Activated CD4-positive, alpha-beta T cell treated with anti-CD3 and anti-CD28 coated beads, Interleukin-2, Interleukin-4, amounts not matched to agents 100 ng/mL and 50 ng/mL, durations not matched to agents 16 hours and 8 hours (primary cell): ENCODE measurements at places on chromosomes 11 and 22.

GRCh38 chr11:13942971-13943381 is 19.5 kb upstream of the SPON1 start:
- no peak for DNase-seq

GRCh38 chr11:31437742-31438435 is 68.2 kb downstream of the DNAJC24 start:
- no peak for DNase-seq

- DNase-seq = no peak
These were observed 10.5 kb downstream of the EMSY start for GRCh38 chr11:76455331-76455730.

- no peak for DNase-seq
These were observed 7.3 kb downstream of the TRIM34 start for GRCh38 chr11:5631969-5632635.

GRCh38 chr22:33274214-33275072 is 216.3 kb upstream of the SYN3 start:
- peak; percentile 17 for DNase-seq

- DNase-seq = no peak
These were observed 1.6 kb downstream of the PRDM11 start for GRCh38 chr11:45147891-45148675.

DNA sequence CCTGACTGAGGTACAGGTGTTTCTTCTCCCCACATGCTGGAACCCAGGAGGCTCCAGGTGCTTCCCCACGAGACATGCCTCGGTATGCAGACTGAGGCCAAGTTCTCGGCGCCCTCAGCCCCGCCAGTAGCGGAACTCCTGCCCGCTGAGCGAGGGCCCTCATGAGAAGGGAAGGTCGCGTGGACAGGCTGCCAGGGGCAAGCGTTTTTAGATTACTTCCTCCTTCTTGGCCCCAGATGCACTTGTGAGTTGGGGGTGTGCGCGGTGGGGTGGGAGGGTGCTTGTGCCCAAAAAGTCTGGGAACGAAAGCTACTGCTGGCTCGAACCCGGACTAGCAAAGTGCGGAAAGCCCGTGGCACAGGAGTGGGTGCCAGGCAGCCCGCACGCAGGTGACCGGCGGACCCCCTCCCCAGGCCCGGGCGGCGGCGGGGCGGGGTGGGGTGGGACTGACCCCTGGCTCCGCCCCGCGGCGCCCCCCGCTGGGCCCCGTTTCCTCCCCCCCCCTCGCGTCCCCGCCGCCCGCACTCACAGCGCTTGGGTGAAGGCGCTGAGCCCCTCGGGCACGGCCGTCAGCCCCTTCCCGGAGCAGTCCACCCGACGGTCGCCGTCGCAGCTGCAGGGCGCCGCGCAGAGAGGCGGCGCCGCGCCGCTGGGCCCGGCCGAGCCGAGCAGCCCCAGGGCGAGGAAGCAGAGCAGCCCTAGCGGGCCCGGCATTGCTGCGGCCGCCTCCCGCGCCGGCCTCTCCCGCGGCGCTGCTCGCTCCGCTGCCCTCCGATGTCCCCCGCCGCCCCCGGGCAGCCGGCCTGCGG is 797 bp downstream of the LGR4 start:
- no peak for DNase-seq

DNA sequence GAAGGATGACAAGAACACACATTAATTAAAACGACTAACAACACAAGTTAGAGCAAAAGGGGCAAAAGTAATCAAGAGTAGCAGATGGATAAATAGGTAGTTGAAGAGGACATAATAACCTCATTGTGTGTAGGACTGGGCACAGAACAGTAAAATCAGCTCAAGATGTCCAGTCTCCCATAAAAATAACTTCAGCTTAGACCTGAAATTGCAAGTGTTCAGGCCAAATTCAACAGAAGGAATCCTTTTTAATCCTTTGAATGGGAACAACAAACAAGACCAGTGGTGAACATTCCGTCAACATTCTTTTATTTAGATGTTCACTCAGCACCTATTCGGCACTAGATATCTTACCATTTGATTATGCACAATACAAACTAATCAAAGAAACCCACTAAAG is 4.4 kb downstream of the MTMR2 start:
- no peak for DNase-seq
